Glomerular endothelial cell (primary cell): ENCODE measurements at places on chromosomes 3 and 15.

DNA sequence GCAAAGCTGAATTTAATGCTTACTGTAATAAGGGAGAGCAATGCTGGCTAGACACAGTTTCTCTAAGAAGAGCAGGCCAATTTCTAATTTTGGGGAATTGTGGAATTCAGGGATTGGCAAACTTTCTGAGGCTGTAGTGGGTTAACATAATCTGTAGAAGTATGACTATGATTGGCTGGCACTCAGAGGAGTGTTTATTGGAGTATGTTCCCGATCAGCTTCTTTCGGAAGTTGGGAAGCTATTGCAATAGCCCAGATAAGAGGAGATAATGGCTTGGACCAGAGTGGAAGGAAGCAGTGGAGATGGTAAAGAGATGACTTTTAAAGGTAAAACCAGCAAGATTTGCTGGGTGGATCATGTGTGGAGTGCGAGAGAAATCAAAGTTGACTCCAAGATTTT is 19.4 kb downstream of the TMOD3 start:
- no peak for DNase-seq

DNA sequence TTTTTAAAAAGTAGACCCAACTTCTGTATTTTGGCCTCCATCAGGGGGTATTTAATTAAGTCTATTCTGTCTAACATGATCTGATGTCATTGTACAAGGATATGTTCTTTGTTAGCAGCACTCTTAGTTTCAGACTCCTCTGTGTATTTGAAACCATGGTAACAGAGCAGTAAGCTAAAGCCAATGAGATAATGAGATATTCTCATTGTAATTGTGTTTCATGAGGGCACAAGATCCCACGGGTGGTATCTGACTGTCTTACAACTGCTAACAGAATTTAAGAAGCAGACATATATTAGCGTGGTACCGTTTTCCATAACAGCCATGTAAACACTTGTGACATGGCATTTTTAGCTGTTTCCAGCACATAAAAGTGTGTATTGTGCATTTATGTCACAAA is 251.2 kb upstream of the VEPH1 start:
- DNase-seq, result no peak

DNA sequence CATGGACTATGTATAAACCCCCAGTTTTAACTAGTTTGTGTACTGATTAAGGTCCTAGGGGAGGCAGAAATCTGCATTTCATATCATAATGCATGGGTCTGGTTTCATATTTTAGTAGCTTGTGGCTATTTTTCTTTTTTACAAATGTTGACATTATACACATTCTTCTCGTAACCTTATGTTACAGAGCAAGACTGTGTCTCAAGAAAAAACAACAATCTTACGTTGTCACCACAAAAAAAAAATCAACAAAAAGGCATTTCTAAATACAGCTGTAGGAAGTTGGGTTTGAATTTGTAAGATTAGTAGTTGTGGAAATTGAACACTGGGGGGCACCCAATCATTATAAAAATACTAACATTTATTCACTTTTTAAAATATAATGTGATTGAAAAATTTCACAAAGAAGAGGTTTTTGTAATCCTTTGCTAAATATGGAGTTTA is 17.9 kb downstream of the SERP1 start:
- DNase-seq, result no peak

- no peak for DNase-seq
Observed at GRCh38 chr15:91807122-91807521, 46.4 kb upstream of the SLCO3A1 start.

DNA sequence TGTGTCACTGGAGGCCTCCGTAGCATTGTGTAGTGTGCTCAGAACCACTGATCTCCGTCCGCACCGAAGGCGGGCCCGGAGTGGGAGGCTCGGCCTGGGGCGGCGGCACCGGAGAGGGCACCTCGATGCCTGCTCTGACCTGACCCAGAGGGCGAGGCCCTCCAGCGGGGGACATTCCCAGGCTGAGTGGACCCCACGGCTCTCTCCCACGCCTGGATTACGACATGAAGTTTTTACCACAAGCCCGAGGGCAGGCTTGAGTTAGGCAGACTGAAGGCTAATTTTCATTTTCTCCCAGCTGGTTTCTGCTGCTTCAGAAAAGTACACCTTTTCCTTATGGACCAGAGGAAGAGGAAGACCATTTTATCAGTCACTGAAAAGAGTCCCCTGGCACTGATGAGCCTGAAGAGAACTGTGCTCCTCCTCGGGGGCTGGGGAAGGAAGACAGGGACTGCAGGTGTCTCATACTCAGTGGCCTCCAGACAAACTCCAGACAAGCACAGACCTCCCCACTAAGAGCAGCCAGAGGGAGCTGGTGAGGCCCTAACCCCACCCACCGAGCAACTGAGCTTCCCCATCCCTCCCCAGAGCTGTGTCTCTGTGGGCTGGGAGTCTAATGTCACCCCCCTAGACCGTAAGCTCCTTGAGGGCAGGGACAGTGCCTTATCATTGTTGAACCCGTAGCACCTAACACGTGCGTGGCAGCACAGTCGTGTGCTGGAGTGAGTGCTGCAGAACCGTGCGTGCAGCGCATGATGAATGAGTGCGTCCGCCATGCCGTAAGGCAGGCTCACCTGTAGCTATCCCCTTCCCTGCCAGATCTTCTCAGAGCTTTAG is 74.5 kb upstream of the BLM start:
- no peak for DNase-seq

- DNase-seq, result no peak
Observed at GRCh38 chr3:54321520-54321919, 199.2 kb downstream of the CACNA2D3 start.

GRCh38 chr3:171157286-171157685 is 130.8 kb upstream of the SLC2A2 start:
- DNase-seq, result no peak

DNA sequence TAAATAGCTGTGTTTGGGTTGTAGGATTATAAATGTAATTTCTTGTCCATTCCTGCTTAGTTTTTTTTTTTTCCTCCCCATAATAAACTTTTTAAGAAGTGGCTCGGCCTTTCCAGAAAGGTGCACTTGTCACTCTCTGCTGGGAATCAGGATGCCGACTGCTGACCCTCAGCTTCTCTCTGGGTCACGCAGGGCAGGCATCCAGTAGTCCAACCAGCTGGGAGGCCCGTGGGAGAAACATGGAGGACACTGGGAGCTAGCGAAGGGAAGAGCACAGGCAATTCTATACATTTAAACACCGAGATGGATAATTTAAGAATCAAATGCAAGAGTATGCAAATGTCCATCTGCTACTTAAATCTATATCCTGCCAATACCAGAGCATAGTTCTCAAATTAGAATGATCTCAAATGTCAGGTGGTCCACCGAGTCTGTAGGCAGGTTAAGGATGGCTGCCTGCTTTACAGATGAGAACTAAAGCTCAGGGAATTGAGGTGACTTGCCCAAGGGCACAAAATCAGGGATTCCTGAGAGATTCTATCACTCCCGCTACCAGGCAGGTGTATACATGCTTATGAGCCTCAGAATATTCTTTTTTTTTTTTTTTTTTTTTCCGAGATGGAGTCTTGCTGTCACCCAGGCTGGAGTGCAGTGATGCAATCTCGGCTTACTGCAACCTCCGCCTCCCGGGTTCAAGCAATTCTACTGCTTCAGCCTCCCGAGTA is 64.5 kb downstream of the DAPK2 start:
- no peak for DNase-seq

DNA sequence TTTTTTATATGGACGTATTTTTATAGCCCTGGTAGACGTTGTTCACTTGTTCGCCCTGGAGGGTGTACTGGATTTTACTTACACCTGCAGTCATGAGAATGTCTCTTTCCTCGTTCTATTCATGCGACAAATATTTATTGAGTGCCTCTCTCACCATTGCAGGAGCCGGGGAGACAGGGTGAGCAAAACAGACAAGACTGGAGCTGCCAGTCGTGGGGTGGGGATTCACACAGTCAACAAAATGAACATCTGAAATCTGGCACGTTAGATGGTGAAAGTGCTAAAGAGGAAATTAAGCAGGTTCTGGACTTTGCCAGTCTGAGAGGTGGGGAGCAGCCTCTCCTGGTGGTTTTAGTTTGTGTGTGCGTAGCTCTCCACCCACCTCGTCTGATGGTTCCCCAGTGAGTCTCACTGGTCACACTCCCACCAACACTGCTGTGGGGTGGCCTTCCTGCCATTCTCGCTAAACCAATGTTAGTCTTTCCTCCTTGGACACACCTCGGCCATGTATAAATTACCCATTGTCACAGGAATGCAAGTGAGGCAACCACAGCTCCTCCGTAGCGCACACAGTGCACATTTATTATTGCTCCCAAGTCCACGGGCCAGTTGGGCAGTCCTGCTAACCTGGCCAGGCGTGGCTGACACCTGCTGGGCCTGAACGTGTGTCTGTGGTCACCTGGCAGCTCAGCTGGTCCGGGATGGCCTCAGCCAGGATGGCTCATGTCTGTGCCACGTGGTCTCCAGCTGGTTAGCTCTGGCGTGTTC is 31.5 kb downstream of the FBLN2 start:
- DNase-seq, result no peak

- no peak for DNase-seq
Observed at GRCh38 chr3:97952280-97952679, 20.0 kb downstream of the RIOX2 start.

GRCh38 chr15:65409036-65409631 is 13.6 kb downstream of the IGDCC4 start:
- DNase-seq, result no peak

DNA sequence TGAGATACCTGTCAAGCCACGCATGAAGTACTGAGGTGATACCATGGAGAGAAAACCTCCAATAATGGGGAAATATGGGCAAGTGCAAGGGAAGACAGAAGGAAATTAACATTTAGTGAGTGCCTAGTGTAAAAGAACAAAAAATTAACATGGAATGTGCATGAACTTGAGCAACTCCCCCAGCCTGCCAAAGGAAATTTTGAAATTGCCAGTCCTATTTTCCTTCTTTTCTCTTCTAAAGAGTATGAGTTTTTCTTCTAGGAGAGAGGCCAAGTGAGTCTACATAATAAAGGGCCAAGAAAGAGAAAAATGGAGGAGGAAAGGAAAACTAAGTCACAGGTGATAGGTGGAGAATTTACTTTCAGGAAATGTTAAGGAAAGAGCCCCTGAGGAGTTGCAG is 602.4 kb upstream of the MDFIC2 start:
- DNase-seq, result no peak

DNA sequence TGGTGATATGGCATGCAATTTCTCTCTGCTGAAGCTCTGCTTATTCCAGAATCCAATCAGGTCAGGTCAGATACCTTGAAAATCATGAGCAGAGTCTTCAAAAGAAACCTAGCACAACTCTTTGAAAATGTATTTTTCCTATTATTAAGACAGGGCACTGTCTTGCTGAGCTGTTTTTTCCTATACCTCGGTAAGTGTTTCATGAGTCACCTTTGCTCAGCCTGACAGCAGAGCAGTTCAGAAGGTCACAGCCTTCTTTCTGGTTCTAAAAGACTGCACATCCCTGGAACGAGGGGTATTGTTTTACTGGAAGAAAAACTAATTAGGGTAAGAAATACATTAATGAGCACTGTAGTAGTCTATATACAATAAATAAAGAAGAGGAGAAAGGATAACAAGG is 422.0 kb downstream of the SOX2 start:
- DNase-seq, result no peak

- no peak for DNase-seq
Observed at GRCh38 chr3:133460809-133461208, 61.0 kb downstream of the BFSP2 start.

DNA sequence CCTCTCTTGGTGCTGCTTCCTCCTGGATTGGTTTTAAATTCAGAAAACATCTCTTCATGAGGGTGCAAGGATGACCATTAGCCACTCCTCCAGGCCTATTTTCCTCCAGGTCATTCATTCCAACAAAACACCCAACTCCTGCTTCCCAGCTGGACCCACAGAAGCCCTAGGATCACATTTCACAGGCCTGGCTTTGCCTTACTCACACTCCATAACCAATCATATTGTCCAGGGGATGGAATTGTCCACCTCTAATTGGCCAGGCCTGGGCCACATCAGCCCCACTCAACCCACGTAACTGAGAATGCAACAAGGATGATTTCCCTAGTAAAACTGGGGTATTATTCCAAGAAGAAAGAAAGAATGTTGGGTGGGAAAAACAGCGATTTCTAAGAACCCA is 616.7 kb upstream of the SUCLG2 start:
- DNase-seq, result no peak

- no peak for DNase-seq
Observed at GRCh38 chr3:50617096-50617791, at the start of gene MAPKAPK3. Gene MAPKAPK3, plus strand, starts transcription at chr3:50617151. Its CDS starts 415 bp downstream, at chr3:50617566.

DNA sequence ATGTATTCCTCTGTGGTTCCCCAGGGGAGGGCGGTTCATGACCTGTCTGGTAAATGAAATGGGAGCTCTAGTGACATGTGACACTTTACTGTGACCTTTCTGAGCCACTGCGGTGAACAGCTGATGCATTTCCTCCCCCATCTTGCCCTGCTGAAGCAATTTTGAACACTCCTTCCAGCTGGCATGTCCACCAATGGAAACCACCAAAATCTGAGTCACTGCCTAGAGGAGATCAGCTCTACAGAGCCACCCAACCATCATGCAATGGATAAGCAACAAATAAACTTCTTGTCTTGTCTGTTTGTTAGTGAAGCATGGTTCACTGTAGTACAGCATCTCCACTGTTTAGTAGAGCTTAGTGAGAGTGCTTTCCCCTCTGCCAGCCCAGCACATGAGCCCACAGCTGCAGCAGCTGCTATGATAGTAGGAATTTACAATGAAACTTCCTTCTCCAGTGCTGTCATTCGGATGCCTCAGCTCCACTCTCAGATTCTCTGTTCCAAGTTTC is 479.4 kb downstream of the NTRK3 start:
- no peak for DNase-seq

- DNase-seq, result no peak
Observed at GRCh38 chr3:135621184-135621920, 344.2 kb upstream of the PPP2R3A start.

GRCh38 chr15:76460871-76461270 is 124.3 kb downstream of the ISL2 start:
- no peak for DNase-seq

DNA sequence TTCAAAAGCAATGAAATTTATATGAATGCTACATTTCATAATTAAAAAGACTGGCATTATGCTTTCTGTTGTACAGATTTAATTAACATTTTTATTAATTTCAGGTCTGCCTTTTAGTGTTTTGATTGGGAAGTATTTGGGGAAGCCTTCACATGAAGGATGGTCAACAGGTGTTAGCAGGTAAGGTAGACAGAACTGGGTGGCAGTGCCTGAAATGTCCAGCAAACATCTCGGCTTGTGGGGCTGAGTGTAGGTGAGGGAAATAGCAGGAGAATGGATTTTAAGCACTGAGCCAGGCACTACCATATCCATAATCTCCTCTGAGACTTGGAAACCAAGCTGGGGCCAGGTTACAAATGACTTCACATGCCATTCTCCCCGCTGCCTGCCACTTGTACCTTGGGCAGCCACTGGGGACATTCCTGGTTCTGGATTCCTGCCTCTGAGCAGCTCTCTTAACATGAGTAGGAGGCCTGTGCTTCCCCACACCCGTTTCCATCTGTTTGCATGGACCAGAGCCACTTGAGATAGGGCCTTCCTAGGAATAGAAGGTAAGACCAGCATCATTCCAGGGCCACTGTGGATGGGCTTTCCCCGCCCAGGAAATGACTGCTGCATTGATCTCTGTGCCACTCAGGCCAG is 125.9 kb upstream of the HES1 start:
- DNase-seq, result no peak
